CD14-positive monocyte (primary cell): ENCODE measurements at places on chromosomes 4 and X.

- no peak for DNase-seq
These were observed 36.8 kb downstream of the SRPX2 start for GRCh38 chrX:100680756-100681155.

DNA sequence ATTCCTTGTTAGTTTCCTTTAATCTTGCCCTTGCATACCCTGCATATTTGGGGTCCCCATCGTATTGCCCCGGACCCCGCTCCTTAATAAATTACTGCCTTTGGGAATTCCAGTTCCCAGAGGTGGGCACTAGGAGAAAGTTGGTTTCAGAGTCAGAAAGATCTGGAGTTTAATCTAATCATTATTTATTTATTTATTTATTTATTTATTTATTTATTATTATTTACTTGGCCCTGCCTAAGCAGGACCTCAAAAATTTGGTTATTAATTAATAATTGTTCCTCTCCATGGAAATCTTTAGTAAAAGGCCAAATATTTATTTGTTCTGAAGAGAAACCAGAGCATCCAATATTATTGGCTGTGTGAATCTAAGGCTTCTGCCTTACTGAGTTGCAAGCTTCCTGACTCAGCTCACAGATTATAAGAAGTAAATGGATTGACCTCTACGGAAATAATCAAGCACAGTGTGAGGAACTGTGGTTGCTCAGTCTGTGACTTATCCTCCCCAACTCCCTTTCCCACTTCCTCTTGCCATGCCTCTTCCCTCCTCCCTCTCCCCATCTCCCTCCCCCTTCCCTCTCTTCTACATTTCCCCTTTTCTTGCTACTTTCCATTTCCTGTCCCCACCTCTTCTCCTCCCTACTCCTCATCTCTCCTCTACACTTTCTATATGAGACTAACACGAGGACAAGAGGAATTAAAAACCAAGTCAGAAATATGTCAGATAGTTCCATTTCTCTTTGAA, 61.5 kb upstream of the AP1S2 start:
- DNase-seq: peak; percentile 73

GRCh38 chr4:111631215-111631999, 513.8 kb upstream of the FAM241A start:
- no peak for DNase-seq

DNA sequence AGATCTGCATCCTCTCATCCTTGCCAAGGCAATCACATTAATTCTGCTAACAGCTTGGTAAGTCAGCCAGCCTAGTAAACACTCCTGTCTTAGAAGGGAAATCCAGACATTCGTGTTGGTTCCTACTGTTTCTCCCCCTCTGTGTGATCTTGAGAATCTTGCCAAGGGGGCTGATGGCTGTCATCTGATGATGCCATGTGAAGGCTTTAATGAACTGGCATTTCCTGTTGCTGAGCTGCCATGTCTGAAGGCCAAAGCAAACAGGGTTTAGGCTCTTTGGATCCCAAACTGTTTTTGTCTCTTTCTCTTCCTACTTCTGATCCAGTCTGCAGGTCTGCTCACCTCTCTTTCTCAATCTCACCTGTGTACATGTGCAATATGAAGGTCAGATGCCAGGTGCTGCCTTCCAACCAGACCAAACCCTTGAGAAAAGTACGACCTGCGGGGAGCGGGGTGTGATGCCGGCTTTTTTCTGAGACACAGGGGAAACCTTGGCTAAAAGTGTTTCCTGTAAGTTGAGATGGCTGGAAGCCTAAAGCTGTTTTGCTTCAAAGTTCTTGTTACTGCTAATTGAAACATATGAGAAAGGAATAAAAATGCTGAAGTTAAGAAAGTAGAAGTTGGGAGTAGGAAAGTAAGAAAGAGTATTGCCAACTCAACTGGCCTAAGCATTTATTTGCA, 532.9 kb downstream of the ANKRD50 start:
- DNase-seq: no peak
